ENCODE measurements at places on chromosomes 3 and 15.

- DNase-seq = no peak
Observed at GRCh38 chr3:74643636-74644035, 29.2 kb upstream of the CNTN3 start.

- no peak for DNase-seq
Observed at GRCh38 chr3:29186982-29187725, 93.7 kb upstream of the RBMS3 start.

- no peak for DNase-seq
Observed at GRCh38 chr15:37291920-37292319, 191.6 kb upstream of the MEIS2 start.

DNA sequence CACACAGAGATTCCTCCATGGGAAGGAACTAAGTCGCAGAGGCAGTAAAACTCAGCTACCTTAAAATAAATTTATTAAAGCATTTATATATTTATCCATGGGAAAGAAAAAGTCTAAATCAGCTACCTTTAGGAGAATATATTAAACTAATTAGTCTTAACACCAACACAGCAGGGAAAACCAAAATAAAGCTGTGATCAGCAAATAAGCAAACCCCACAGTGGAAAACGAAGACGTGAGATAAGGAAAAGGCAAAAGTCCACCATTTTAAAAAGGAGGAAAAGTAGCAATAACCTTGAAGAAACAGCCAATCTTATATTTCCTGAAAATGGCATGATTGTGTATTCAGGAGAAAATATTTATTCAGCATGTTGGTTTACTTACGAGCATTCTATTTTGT is 473.0 kb upstream of the ROBO2 start:
- no peak for DNase-seq

DNA sequence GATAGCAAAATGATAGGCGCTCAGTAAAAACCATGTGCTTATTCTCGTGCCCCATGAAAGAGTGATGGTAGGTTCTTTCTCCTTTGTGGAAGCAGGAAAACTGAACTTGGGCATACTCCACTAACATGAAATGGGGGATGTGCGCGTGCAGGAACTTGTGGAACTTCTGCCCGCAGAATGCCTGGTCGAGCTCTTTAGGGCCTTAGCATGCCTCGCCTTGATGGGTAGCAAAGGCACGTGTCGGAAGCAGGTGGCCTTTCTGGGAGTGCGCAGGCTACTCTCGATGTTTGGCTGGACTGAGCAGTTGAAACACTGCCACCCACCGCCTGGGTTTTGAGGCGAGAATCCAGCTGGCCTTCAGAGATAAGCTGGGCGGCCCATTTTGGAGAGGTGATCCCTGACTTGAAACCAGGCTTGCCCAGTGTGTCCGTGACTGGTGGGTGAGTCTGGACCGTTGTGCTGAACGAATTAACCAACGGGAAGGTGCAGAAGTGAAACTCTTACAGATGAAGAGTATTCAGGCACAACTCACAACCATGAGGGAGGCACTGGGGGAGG is 842 bp downstream of the PCCB start:
- DNase-seq = no peak

DNA sequence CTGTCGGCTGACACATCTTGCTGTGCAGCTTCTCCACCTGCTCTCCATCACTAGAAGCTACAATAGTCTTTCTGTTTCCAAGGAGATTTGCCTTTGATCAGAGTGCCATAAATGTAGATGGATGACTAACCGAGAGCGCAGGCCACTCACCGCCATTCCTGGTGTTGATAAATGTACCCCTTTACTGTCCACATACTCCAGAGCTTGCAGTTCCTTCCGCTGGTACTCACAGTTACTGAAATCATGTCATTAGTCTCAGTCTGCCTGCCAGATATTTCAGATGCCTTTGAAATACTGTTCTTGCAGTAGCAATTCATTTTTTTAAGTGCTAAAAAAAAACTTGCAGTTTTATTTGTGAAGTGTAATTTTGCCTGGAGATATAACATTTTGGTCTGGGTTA is 72.3 kb downstream of the BLM start:
- DNase-seq = no peak

DNA sequence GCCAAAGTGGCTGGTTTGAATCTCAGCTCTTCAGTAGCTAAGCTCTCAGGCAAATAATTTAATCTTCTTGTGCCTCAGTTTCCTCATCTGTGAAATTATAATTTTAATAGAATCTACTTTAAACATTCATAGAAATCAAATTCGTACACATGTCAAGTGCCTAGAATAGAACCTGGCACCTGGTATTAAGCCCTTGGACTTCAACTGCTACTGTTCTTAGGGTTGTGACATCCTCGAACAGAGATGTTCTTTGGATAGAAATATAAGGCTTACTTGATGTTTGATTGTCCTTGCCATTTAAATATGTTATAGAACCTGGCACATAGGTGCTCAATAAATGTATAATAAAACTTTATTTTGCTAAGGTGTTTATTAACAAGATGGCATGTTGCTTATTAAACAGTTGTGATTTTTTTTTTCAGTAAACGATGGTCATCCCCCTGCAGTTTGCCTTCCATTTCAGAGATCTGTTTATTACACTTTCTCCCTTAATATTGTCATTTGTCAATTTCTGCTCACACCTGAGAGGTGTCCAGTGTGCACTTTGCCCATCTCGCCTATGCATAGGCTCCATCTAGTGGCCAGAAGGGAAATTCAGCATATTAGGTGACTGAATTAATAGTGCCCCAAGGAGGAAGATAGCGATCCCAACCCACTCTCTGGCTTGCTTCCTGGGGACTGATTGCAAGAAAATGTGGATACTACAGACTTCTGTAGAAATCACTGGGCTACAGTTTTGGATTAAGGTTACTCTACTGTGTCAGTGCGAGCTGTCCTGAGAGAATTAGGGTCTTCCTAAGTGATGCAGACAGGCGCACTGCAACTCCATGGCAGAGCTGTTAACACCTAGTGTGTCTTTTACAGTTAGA is 10.7 kb downstream of the IGF1R start:
- no peak for DNase-seq

- no peak for DNase-seq
Observed at GRCh38 chr3:126124896-126125295, 41.0 kb upstream of the SLC41A3 start.

GRCh38 chr3:95971573-95971972 is 842.8 kb upstream of the EPHA6 start:
- no peak for DNase-seq

- no peak for DNase-seq
Observed at GRCh38 chr3:37124435-37124834, 49.9 kb downstream of the LRRFIP2 start.

DNA sequence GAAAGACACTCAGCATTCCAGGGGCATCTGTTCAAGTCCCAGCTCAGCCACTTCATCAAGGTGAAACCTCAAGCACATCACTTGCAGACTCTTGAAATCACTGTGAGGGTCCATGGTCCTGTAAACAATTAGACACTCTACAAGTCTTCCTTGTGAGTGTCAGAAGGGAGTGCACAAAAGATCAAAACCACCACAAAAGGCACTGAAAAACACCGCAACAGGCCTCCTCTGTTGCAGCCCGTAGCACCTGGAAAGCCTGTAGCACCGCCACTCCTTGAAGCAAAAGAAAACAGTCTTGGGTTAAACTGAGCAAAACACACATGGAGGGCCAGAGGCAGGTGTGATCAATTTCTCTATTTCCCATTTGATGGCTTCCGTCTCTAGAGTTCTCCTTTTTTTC is 63.8 kb upstream of the SNRK start:
- no peak for DNase-seq

DNA sequence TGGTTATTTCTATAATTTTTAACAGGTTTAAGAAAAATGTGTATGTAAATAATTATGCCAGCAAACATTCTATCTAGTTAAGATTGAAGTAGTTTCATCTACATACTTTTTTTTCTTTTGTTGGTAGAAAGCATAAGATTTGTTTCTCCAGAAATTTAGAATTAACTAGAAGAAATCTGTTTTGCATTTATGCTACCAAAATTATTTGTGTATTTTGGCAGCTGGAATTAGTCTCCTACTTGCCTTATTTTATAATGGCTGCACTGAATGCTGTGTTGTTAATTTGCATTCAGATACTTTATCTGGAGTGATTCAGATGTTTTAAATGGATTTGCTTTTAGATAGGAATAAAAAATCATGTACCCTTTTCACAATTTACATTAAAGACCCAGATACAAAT is 100.2 kb upstream of the NAALADL2 start:
- no peak for DNase-seq

DNA sequence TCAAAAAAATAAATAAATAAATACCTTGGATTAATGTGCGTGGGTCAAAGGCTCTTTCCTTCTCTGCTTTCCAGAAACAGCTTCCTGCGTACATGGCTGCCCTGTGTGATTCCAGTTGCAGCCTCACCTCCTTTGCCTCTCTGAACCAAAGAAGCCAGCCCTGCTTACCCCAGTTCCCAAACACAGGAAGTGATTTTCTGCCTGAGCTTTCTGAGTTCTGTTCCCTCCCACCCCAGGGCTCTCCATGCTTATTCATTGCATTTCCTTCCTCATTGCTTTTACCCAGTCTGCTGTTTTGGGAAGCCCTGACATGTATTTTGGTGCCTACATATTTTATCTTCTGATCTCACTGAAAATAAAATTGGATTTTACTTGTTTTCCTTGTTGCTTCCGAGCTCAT is 15.4 kb downstream of the ZSCAN2 start:
- DNase-seq = no peak

- DNase-seq = no peak
Observed at GRCh38 chr3:124772081-124772831, 42.0 kb downstream of the UMPS start.

DNA sequence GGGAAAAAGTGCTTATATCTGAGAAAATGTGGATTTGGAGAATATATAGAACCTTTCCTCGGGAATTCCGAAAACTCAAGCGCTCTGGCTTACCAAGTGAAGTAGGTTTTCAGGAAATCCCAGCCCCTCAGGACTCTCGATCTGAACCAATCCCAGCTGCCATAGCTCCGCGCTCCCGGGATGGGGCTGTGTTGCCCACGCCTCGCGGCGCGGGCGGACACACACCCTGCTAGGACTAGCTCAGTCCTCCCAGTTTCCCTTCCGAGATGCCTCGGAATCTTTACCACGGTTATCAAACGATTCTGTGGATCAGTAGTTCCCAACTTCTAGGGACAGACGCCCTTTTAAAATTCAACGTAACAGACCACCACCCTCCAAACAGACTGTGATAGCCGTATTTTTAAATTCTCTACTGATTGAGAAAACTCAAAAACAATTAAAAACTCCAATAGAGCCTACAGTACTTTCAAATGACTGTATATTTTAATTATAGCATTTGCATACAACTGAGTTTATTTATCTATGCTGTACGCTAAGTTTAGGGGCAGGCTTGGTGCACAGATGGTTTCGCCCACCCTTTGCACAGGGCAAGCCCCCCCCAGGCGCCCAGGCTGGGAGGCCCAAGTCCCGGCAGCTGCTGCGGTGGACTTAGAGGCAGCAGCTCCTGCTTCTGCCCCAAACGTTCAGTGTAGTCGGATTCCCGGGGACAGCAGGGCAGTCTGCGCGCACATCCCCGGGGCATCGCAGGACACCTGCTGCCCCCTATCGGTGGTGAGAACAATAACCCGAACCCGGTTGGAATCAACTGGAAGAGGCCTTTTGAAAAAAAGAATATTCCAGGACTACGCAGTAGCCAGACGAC is 52.3 kb downstream of the CCDC54 start:
- no peak for DNase-seq

DNA sequence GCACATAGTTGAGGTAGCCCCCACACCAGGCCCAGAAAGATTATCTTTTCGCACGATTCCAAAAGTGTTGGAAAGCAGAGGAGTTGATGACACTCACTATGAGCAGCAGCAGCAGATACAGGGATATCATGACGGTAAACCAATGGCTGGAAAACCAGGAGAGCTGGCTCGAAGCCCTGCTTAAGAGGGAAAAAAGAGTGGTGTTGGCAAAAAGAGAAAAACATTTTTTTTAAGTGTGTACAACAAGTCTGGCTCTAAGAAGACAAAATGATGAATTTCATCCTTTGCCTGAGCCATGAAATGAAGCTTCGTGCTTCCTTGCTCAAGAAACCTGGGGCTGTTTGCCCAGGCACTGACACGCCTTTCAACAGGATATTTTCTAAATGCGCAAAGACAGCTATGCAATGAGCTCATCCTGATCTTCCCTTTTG is 27.3 kb downstream of the PARP16 start:
- no peak for DNase-seq

DNA sequence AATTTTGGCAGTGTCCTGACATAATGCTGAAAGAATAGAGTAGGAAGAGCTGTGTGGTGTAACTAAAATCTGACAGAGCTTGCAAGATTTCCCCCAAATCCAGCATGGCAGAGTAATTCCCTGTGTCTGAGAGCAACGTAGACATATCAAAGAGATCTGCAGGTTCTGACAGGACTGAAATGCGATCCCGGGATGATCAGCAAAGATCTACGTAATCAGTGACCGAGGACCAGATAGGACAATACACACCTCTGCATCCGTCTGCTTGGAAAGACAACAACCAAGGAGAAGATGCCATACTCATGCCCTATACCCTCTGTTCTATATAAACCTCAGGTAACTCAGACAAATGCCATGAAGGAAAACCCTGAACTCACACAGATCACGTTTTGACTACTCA is 26.6 kb upstream of the SYNPR start:
- DNase-seq = no peak

GRCh38 chr15:77468896-77469295 is 48.2 kb downstream of the HMG20A start:
- DNase-seq = no peak

GRCh38 chr3:19886404-19886803 is 47.6 kb downstream of the EFHB start:
- no peak for DNase-seq

- DNase-seq = no peak
Observed at GRCh38 chr3:49775538-49775937, 10.8 kb downstream of the IP6K1 start.

- DNase-seq = no peak
Observed at GRCh38 chr3:100030346-100030745, 84.0 kb downstream of the FILIP1L start.

DNA sequence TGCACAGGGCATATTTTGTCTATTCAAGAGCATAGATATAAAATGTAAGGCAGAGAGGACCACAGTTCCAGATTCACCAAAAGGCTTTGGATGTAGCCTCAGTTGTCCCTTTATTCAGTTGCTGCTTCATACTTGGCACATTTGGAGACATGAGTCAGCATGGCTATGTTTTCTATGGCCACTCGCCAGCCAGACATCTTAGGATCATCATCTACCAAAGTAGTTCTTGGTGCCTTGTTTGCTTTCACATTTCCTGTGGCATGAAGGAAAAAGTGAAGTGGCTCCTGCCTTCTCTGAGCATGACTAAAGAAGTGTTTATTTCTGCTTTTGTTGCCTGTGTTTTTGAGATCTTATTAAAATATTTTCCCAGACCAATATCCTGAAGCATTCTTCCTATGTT is 7.2 kb downstream of the SUSD5 start:
- DNase-seq = no peak
